Activated CD4-positive, alpha-beta memory T cell treated with anti-CD3 and anti-CD28 coated beads for 36 hours (primary cell): ENCODE measurements at places on chromosomes 2 and 18.

DNA sequence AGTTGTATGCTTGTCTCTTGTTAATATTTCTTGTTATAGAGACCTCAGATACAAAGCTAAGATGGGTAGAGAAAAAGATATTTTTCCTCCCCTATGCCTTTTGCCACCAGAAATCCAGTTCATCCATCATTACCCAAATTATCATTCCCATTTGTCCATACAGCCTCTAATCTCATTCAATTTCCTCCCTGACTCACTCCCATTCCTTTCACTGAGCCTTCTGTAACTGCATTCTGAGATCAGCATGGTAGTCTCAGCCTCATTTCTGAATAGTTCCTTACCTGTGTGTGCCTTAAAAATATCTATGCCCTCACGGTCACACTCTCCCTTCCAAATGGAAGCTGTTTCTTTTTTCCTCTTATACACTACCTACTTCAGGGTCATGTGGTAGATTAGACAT, 15.7 kb upstream of the PIK3C3 start:
- DNase-seq = no peak

DNA sequence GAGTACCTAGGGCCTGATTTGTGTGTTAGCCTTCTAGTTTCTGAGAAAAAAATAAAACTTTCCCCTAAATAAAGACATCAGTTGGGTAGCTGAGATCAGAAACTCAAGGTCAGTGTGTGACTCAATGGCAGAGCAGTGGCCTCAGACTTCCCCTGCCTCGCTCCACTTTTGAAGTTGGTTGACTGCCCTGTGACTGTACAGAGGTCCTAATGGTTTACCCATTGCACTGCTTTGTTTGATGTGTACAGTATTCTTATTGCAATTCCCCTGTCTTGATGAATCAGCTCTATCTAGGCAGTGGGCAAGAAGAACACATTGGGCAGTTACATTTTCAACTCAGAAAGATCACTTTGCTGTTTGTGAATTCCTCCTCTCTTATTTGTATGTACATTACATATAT, 315.7 kb downstream of the KCNS3 start:
- no peak for DNase-seq

DNA sequence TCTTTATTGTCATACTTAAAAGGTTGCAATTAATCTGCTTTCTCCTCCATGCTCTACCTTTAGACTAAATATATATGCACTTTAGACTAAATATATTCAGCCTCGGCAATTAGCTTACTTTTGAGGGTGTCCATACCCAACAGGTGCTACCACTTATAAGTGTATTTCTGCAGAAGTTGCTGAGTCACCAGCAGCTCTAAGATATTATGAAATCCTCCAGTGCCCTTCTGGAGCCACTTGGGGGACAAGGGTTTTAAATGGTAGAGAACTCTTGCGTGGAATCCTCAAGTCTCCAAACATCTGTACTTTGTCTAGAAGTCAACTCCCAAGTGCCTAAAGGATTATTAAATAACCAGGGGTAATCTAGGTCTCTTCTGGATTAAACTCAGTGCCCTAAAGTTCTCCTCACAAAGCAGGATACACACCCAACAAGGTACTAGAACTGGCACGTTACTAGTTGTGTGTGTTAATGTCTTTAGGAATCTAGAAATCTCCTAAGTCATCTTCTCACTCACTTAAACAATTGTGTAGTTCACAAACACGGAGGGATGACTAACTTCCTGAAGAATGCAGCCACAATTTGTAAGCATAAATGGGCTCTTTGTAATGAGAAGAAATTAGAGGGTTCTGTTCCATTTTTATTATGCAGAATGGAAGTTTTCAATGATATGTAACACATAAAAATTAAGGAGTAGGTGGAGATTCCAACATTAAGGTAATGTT, 159.7 kb downstream of the CD226 start:
- no peak for DNase-seq

GRCh38 chr2:2877427-2877826, 500.2 kb downstream of the EIPR1 start:
- DNase-seq = no peak
